HS-27A (cell line): ENCODE measurements at places on chromosomes 13 and 19.

GRCh38 chr19:17289489-17289888 lies 7.8 kb downstream of the ANKLE1 start:
- DNase-seq: no peak

DNA sequence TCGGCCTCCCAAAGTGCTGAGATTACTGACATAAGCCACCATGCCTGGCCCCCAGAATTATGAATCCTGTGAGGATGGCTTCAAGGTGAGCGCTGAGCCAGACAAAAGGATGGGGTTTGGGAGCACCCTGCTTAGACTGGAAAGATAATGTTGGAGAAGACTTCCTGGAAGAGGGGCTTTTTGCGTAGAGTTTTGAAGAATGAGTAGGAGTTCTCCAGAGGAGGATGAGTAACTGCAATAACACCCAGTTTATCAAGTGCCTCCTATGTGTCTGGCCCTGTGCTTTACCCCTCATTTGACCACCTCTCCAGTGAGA lies 641 bp upstream of the GDF15 start:
- DNase-seq: no peak

DNA sequence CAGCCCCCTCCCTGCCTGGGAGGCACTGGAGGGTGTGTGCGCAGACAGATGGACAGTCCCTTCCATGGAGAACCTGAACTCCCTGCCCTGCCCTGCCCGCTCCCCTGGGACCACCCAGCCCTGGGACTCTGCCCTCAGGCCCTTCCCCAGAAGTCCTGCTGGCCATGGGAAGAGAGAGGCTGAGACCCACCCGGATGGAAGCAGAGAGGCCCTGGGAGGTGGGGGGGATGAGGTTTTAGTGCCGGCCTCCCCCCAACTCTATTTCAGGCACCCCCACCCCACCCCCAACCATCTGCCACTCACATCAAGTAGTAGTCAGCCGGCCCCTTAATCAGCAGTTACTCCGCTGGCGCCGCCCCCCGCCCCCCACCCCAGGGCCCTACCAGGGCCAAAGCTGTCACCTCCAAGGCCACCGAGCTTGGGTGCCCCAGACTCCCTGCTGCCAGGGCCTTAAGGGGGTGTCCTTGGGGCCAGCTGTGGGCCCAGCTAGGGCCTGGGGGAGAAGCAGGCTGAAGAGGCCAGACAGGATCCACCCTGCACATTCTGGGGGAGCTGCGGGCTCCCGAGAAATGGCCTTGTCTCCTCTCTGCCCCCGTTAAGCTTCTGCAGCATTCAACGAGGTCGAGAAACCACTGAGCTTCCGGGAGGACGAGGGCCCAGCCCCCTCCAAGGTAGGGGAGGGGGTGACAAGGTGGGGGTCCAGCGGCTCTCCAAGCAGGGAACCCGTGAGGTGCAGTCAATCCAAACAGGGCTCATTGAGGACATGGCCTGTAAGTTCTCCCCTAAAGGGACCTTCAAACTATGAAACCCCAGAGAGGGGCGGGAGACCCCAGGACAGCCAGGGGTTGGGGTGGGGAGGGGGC lies 17.4 kb downstream of the NMRK2 start:
- no peak for DNase-seq

DNA sequence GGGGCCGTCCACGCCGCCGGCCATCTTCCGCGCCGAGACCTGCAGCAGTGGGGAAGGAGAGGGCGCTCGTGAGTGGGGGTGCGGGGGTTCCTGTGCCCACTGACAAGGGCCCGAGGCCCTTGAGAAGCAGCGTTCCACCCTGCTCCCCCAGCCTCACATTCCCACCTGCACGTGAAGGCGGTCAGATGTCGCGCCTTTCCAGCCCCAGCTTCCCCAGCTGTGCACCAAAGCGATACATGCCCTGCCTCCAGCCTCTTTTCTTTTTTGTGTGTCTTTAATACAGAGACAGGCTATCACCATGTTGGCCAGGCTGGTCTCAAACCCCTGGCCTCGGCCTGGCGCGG lies 11.5 kb downstream of the ZBTB7A start:
- no peak for DNase-seq

GRCh38 chr13:40798380-40798779 lies 9.0 kb downstream of the SLC25A15 start:
- no peak for DNase-seq

DNA sequence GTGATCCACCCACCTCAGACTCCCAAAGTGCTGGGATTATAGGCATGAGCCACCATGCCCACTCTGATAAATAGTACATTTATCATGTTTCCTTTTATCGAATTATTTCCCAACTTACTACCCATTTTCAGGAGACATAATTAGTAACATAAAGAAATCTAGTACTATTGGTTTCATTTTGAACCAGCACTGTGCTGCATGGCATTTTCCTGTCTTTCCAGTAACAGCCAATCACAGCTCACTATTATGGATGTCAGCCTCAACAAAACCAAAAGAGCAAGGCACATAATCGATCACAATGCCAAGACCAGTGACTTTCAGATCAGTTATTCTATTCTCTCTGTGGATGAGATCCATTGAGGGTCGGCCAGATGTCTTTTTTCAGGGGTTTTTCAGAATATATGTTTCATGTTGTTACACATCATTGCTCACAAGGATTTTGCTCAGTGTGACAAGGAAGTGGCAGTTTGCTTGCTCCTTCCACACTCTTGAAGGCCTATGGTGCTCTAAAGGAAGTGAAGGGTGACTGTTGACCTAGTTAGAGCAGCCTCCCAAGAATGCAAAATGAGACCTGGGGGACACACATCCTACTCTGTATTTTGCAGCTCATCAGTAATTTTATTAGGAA lies 233.4 kb downstream of the KCNRG start:
- DNase-seq: no peak

DNA sequence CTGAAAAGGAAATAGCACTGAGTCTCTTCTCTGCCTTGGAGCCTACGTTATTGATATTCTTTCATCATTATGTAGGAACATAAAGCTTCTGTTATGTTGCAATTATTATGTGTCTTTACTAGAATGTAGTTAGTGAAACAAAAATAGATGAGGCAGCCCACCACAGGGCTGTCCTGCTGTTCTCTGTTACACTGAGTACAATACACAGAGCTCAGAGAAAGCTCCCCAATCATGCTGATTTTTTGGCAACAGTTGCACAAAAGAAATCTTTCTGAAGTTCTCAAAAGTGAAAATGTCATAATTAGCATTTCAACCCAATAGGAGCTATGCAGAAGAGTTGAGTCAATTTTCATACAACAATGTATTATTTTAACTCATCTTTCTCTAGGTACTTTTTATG lies 119.5 kb downstream of the EFNB2 start:
- DNase-seq: no peak

GRCh38 chr19:46367426-46367825 lies 20.5 kb downstream of the PPP5C start:
- DNase-seq: no peak
